ENCODE measurements at places on chromosomes 12 and 14. TPM values are rescaled to one million over a fixed set of nuclear protein-coding genes. Genes with fewer than 3 reads are reported as not detected.

DNA sequence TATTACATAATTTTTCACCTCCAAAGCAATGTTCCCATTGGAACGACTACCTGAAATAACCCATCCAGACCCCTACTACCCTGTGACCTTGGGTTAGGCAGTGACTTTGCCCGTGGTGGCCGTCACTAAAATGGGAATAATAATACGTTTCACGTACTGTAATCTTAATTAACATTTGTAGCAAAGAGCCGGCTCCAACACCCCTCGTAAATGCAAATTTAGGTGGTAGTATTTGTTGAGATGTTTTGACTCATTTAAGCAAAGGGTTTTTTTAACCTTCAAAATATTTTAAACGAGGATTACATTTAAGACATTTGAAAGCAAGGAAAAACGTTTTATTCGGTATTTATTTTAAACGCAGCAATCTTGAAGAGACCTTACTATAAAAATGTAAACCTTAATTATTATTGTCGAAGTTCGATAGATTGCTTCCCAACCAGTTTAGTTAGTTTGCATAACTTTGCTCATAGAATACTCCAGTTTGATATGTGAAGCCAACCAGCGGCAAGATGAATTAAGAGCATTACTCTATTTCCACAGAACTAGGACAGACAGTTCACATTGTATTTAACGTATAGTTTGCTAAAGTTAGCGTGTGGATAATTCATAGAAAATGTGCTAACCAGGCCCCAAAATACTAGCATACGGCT is 1.4 kb upstream of the ARID2 start:
- peak overlapping the region; percentile 91 for H3K4me3 ChIP-seq
- peaks cover 45% of the 10 kb centered on the region for H3K4me1 ChIP-seq
- peak overlapping the region; percentile 98 for H3K27ac ChIP-seq
- DNase-seq, result no peak
- H3K36me3 ChIP-seq, result no peaks in the 10 kb centered on the region

The TMEM119 gene
- 0.85 TPM for total RNA-seq

The APOLD1 gene
- 14.6 TPM for total RNA-seq

- H3K36me3 ChIP-seq, result peaks cover 41% of the 10 kb centered on the region
- H3K27ac ChIP-seq, result no peak overlapping the region
- no peaks in the 10 kb centered on the region for H3K27me3 ChIP-seq
- no peak overlapping the region for H3K4me3 ChIP-seq
- DNase-seq, result no peak
Measured at GRCh38 chr12:122858591-122859302, 23.5 kb downstream of the HIP1R start.

GRCh38 chr12:38775457-38775856 is 129.9 kb downstream of the CPNE8 start:
- no peaks in the 10 kb centered on the region for H3K36me3 ChIP-seq
- no peaks in the 10 kb centered on the region for H3K4me1 ChIP-seq
- no peak for DNase-seq
- H3K4me3 ChIP-seq, result no peak overlapping the region
- H3K27ac ChIP-seq, result no peak overlapping the region

The COX8C gene
- not detected for total RNA-seq

All from heart right ventricle (tissue), 16 donors.